ENCODE measurements at places on chromosomes 6 and 20. TPM values are rescaled to one million over a fixed set of nuclear protein-coding genes. Genes with fewer than 3 reads are reported as not detected.

The CAP2 gene
- not detected for total RNA-seq

GRCh38 chr20:64056889-64057627 lies 5.9 kb upstream of the TCEA2 start:
- peak; percentile 51 for DNase-seq

DNA sequence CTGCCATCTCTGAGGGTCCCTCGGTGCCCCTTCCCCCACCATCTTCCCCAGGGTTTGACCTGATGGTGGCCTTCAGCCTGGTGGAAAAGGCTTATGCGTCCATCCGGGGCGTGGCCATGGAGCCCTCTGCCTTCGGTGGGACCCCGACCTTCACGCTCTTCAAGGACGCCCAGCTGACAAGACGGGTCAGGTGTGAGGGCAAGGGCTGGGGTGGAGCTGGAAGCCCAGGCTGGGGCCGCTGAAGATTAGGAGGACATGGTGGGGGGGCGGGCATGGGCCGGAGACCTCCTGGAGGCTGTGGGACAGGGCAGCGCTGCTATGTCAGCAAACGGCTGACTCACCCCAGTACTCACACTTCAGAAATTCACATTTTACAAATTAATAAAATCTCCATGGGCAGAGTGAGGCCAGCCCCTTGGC lies 23.5 kb downstream of the COL20A1 start:
- no peak for DNase-seq

The CLIC5 gene
- 1.8 TPM for total RNA-seq

The AVP gene
- total RNA-seq, result not detected

DNA sequence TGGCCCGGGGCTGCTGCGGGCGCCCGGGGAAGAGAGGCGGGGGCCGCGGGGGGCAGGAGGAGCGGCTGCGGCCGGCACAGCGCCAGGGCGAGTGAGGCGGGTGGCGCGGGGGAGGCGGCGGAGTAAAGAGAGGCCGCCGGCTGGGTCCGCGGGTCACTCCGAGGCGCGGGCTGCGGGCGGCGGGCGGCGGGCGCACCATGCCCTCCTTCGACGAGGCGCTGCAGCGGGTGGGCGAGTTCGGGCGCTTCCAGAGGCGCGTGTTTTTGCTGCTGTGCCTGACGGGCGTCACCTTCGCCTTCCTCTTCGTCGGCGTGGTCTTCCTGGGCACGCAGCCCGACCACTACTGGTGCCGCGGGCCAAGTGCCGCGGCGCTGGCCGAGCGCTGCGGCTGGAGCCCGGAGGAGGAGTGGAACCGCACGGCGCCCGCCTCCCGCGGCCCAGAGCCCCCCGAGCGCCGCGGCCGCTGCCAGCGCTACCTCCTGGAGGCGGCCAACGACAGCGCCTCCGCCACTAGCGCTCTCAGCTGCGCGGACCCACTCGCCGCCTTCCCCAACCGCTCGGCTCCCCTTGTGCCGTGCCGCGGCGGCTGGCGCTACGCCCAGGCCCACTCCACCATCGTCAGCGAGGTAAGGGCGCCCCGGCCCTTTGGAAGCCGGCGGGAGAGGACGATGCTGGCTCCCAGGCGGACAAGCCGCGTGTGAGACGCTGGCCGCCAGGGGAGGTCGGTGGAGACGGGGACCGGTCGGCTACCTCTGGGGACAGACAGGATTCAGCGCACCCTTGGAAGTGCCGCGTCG lies at the start of gene SLC22A3:
Gene SLC22A3 (plus strand): TSS at position 156 of the 797 bp plus-strand sequence. CDS start 42 bp downstream, at position 198.
- no peak for DNase-seq

- DNase-seq, result no peak
Measured at GRCh38 chr20:40438161-40438830, 250.7 kb downstream of the MAFB start.

The APCDD1L gene
- total RNA-seq, result not detected

DNA sequence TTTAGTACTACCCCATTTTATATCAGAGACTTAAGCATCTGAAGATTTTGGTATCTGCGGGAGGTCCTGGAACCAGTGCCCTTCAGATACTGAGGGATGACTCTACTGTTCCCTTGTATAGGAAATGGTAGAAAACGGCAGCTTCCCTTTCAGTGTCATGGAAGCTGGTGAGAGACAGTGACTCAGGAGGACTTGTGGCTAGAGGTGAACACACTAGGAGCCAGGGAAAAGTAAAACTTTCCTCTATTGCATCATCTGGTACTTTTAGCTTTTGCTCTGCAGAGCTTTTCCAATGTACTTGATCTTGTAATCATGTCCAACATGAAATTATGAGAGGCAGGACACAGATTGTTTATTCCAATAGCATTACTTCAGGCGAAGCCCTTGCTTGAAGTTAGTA lies 45.0 kb downstream of the RNF144B start:
- no peak for DNase-seq

GRCh38 chr6:38248500-38249234 lies 391.1 kb downstream of the BTBD9 start:
- no peak for DNase-seq

The C2 gene
- 0.87 TPM for total RNA-seq

The SLC17A2 gene
- total RNA-seq, result not detected

The LY6G6C gene
- total RNA-seq, result not detected

The SIRPD gene
- not detected for total RNA-seq

GRCh38 chr20:57867807-57868206 lies 158.0 kb upstream of the PMEPA1 start:
- DNase-seq, result no peak

The STMND1 gene
- not detected for total RNA-seq

- no peak for DNase-seq
Measured at GRCh38 chr20:54067606-54068174, 2.7 kb downstream of the BCAS1 start.

The HM13 gene
- total RNA-seq, result 117 TPM

The CCN5 gene
- total RNA-seq, result not detected

DNA sequence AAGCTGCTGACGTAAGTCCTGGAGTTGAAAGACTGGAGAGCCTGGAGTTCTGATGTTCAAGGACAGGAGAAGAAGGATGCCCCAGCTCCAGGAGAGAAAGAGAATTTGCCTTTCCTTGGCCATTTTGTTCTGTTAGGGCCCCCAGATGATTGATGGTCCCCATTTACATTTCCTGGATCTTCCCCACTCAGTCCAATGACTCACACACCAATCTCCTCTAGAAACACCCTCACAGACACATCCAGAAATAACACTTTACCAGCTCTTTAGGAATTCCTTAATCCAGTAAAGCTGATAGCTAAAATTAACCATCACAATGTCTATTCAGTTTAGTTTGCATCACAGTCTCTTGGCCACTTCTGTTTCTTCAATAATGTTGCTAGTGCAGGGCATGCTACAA lies 260.2 kb upstream of the IRAK1BP1 start:
- no peak for DNase-seq

The LYRM2 gene
- 29.2 TPM for total RNA-seq

DNA sequence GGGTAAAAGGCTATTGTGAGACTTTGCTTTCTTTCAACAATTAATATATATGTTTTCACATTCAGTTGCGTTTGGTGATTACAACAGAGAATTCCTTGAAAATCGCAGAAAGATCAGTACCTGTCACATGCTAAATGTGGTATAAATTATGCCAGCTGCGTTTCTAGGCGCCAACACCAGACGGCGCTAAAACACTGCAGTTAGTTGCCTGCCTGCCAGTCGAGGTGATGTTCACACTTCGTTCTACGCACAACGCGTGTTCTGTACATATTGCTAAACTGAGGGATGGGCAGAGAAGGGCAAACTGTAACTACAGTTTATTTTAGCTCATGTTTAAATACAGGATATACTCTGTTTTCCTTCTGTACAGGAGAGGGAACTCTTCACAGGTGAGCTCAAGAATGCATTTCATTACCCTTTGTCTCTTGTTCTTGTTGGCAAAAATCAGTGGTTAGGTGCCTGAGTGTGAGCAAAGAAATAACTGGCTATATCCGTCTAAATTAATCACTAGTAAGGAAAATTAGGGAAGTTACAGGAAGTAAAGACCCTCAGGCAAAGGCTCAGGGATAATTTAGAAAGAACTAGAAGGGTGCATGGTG lies 100.1 kb upstream of the RGS17 start:
- DNase-seq, result peak; percentile 56

DNA sequence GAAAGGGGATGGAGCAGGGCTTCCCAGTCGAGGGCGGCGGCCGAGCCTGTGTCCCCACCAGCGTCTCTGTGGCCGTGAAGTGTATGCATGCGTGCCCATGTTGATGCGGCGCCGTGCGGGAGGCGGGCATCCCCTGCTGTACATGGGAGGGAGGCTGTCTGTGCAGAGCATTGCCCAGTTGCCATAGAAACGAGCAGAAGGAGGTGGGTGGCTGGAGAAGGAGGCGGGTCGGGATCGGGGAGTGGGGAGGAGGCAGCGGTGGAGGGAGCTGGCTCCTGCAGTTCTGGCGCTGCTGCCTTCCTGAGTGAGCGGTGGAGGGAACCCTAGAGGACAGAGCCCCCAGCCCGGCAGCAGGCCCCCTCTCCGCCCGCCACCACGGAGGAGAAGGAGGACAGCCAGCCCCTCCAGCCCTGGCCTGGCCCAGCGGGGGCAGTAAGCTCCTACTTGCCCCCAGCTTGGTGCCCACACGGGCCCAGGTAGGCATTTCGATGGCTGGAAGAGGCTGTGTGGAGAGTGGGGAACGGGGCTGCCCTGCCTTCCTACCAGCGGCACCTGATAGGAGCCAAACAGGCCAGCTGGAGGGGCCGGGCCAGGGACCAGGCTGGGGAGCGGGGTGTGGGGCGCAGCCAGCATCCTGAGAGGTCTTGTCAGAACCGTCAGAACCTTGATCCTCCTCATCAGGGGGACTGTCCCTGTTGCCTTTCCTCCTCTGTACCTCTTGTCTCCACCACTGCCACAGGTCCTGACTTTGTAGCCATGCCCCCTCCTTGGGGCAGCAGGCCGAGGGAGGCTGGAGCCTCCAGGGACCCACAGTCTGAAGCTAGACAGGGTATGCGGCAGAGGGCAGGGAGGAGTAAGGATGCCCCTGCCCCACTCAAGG lies 41.3 kb downstream of the SPDEF start:
- no peak for DNase-seq

DNA sequence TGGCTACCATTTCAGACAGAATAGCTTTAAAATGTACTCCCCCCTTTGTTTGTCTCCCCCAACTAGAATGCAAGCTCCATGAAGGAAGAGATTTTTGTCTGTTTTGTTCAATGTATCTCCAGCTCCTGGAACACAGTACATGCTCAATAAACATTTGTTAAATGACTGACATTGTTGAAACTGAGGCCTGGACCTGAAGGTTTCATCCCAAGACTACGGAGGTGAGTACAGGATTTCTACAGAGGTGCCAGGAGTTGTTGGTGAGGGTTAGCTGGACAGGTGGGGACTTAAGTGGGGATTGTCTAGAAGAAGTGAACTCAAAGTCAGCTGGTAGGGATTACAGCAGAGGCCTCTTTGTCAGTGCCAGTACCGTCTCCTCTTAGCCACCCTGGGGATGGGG lies 19.4 kb downstream of the VEGFA start:
- DNase-seq, result no peak

DNA sequence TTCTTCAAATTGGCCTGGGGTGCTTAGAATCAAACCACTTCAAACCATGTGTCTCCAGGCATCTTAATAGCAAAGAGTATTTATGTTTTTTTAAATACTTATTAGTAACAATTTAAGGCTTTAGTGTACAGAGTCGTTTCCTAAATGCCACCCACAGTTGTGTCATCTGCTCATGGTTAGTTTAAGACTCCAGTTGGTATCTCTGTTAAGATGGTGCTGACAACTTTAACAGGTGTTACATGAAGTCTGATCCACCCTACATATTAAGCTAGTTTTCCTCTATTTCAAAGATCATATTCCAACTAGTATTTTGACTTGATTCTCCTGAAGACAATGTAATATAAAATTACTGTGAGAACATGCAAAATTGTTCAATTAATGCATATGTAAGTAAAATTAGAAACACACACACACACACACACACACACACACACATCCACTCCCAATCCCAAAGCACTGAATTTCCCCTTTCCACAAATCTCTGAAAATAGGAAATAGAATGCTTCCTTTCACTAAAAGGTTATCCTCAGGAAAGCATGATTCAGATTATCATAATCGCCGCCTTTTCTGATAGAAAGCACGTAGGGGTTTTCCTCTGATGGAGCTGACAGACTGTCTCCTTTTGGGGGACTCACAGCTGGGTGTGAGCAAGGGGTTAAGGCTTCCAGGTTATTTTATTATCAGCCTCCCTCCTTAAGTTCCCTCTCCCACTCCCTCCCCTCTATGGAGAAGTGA lies 10.5 kb downstream of the CNKSR3 start:
- DNase-seq, result no peak

- no peak for DNase-seq
Measured at GRCh38 chr6:53854843-53855567, 60.2 kb downstream of the LRRC1 start.

GRCh38 chr6:24340998-24341938 lies 16.6 kb downstream of the DCDC2 start:
- DNase-seq, result no peak

- no peak for DNase-seq
Measured at GRCh38 chr6:134164300-134164699, 111.9 kb upstream of the SLC2A12 start.

GRCh38 chr6:81749707-81750106 lies 2.8 kb downstream of the TENT5A start:
- no peak for DNase-seq

GRCh38 chr6:43976706-43977403 lies 150.4 kb downstream of the MRPL14 start:
- DNase-seq, result no peak

GRCh38 chr20:49594143-49594930 lies 26.4 kb upstream of the PTGIS start:
- DNase-seq, result peak; percentile 93

DNA sequence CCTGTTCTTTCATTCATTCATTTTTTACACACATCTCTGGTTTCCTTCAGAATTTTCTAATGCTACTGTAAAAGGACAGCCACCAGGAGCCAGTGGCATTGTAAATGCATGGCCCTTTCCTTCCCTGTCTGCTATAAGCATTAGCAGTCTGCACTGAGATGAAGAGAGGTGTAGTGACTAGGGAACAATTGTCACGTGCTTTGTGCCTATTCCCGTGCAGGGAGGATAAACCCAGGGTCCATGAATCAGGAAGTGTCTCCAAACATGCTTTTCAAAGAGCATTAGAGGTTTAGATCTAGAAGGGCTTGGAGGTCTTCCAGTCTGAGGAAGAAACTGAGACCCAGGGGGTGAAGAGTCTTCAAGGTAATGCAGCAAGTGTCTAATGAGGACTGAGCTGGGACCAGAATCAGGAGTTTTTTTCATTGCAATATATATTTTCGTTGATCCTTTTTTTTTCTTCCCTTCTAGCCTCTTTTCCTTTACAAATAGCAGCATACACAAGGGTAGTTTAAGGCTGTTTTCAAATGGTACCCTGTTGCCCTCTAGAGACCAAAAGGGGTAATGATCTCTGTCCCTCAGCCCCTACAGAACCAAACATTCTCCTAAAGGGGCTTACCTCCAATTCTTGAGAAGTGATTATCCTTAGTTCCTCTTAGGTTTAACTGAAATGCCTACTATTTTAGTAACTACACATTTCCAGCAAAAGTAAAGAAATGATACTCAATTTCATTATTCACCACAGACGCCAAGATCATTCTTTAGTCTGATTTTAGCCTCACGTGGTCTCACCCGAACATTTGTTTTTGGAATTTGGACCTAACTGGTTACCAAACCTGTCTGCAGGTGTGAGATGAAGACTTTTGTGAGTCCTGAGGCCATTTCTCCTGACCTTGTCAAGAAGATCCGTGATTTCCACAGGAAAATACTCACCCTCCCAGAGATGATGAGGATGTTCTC lies 6.6 kb downstream of the TRIM15 start:
- DNase-seq, result peak; percentile 38

- no peak for DNase-seq
Measured at GRCh38 chr6:100342830-100343229, 121.9 kb downstream of the SIM1 start.

The GINS1 gene
- 40.8 TPM for total RNA-seq

The CTSA gene
- total RNA-seq, result 64.1 TPM

Measured in activated CD8-positive, alpha-beta T cell treated with anti-CD3 and anti-CD28 coated beads, Interleukin-2, amount 10 ng/mL, durations not matched to agents 7 days and 5 days (primary cell).